ENCODE measurements at places on chromosomes 6 and 20.

- DNase-seq, result no peak
Observed at GRCh38 chr6:35415065-35415891, 36.9 kb upstream of the FANCE start.

DNA sequence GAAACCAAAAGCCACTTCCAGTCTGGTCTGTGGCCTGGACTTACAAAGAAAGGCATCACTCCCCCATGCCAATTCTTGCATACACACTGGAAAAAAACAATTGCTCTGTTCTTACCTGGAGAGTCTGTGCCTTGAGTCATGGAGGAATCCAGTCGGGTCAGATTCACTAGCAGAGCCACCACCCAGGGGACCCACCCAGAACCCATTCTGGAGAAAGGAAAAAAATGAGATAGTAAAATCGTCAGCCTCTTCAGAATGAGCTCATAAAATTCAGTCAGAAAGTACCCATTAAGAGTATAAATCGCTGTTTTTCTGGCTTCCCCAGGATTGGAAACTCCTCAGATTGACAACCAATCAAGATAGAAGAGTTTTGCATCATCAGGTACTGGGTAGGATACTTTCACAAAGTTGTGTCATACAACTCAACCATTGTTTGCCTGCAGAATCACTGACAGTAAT lies at the start of gene HLA-DOB:
TSS of gene HLA-DOB (minus strand) at position 257 of the 459 bp plus-strand sequence. CDS start at position 206, 51 bp downstream.
- no peak for DNase-seq

- DNase-seq, result no peak
Observed at GRCh38 chr20:63747622-63748069, 8.1 kb downstream of the SLC2A4RG start.

GRCh38 chr6:143961066-143961465 lies 47.0 kb downstream of the PLAGL1 start:
- no peak for DNase-seq

DNA sequence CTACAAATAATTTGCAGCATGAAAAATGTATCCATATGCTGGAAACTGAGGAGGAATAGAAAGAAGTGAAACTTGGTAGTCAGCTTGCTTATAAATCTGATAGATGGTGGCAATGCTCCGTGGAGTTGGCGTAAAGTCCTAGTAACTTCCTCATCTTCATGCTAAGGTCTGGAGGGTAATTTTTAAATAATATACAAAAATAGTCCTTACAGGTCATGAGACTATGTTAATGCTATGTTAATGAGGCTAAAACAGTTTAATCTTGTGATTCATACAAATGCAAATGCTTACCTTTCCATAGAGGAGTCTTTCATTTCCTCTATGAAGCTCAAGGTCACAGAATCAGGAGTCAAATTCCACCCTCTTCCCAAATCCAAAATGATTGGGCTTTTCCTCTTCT lies 9.4 kb upstream of the CRIP3 start:
- DNase-seq, result no peak

- DNase-seq, result peak; percentile 41
Observed at GRCh38 chr20:44651684-44652423, at the start of gene ADA. Gene ADA (minus strand): TSS chr20:44651699. CDS start chr20:44651607, 92 bp downstream.

DNA sequence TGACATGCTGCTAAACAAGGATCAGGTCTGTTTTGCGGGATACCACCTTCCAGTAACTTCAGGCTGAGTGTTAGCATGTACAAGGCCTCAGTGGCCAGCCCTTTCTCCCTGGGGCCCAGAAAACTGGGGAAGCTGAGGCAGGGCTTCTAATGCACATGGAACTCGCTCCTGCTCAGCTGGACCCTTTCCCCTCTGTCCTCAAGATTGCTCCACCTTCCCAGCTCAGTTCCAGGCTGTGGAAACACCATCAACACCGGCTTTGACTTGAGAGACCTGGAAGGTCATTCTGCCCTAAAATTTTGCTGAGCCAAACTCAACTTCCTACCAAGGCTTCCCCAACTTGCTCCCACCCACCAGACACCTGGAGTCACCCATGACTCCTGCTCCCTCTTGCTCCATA lies 4.2 kb upstream of the BLCAP start:
- no peak for DNase-seq

- no peak for DNase-seq
Observed at GRCh38 chr6:161444464-161444863, 170.6 kb upstream of the AGPAT4 start.

DNA sequence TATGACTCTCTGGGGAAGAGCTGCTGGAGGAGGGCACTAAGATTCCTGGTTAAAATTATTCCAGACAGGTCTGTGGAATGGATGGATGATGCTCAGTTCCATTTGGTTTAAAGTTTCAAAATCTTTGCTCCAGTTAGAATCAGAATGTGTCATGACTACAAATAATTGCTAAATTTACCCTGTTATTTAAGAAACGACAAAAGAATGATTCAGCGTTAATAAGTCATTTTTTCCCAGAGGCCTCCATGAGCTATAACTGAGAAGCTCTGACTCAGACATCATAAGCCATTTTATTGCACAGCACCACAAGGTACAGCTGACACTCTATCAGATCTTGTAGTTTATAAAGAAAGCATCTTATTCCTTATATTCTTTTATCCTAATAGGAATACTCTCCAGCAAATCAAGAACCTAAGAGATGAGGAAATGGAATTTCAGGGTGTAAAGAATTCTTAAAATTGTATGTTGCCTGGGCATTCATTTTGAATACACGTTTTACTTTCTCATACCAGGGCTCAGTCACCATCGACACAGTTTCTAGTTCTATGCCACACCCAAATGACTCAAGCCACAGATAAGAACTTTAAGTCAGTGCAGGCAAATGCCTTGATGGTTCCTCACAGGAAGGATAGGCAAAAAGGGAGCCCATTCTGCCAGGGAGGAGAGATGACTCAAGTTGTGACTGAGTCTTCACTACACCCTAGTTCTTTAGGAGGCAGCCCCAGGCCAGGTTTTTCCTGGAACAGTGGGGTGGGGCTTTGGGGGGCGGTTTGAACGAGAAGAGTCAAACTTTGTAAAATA lies 636.0 kb downstream of the MMUT start:
- no peak for DNase-seq

- DNase-seq, result no peak
Observed at GRCh38 chr6:148470156-148470555, 127.5 kb downstream of the SASH1 start.

DNA sequence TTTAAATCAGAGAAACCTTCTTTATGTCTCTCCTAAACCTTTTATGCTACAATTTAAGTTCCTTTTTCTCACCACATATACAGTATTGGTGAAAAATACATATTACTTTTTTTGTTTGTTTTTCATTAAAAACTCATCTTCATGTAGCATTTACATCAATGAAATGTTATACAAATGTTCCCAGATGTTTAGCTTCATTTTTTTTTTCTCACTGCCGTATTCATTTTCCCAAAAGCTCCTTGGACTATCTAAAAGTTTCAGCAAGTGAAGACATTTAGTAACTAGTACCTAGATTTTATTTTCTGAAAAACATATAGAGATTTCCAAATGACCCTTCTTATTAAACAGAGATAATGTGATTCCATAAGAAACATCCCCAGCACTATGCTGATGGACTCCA lies 128.9 kb downstream of the BMP5 start:
- no peak for DNase-seq

DNA sequence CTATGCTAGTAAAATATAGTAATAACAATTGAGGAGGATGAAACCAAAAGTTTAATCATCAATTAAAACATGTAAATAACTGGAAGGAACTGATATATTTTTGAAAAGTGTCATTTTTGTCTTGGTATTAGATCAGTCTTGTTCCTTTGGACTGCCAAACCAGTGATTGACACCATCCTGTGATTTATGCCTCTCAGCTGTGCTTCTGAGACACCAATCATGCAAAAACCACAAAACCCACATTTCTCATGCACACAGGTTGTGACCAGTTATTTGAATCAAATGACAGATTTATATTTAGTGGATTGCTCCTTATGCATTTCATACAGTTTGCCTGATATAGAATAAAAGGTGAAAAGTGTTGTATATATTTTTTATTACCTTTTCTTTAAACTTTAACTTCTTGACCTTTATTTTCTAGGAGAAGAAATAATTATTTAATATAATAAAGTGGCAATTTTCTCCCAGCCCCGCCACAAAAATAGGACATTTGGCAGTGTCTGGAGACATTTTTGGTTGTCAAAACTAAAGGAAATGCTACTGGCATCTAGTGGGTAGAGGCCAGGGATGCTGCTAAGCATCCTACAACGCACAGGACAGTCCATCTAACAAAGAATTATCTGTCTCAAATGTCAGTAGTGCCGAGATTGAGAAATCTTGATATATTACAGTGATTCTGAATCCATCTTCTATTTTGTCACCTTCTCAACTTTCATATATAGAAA lies 383.6 kb downstream of the BCKDHB start:
- DNase-seq, result no peak

GRCh38 chr6:366389-367297 lies 24.9 kb upstream of the IRF4 start:
- DNase-seq, result no peak
